ENCODE measurements at places on chromosomes 2 and 18.

- H3K4me3 ChIP-seq, result no peak overlapping the region
- H3K27ac ChIP-seq, result no peak overlapping the region
- DNase-seq, result no peak
- peaks cover 1% of the 10 kb centered on the region for H3K27me3 ChIP-seq
- no peaks in the 10 kb centered on the region for H3K36me3 ChIP-seq
Measured at GRCh38 chr18:59740141-59740540, 42.9 kb upstream of the CCBE1 start.

DNA sequence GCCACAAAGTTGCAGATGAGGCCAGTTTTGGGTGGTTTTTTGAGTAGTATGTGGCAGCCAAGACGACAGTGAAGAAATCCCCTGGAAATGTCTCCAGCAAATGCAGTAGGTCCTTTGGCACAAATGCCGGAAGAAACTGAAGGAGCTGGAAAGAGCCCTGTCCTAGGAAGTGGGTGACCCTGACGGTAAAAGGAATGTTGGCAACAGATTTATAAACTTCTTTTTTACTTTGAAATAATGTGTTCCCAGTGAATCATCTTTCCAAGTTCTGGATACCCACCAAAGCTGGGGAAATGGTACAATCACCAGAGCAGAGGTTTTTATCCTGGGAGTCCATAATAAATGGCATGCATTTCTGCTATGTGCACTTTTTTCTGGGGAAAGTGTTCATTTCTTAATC lies 112.9 kb downstream of the CSRNP3 start:
- H3K27me3 ChIP-seq, result no peaks in the 10 kb centered on the region
- H3K4me3 ChIP-seq, result no peak overlapping the region
- H3K27ac ChIP-seq, result peak overlapping the region; percentile 37
- no peak for DNase-seq
- peaks cover 6% of the 10 kb centered on the region for H3K36me3 ChIP-seq

DNA sequence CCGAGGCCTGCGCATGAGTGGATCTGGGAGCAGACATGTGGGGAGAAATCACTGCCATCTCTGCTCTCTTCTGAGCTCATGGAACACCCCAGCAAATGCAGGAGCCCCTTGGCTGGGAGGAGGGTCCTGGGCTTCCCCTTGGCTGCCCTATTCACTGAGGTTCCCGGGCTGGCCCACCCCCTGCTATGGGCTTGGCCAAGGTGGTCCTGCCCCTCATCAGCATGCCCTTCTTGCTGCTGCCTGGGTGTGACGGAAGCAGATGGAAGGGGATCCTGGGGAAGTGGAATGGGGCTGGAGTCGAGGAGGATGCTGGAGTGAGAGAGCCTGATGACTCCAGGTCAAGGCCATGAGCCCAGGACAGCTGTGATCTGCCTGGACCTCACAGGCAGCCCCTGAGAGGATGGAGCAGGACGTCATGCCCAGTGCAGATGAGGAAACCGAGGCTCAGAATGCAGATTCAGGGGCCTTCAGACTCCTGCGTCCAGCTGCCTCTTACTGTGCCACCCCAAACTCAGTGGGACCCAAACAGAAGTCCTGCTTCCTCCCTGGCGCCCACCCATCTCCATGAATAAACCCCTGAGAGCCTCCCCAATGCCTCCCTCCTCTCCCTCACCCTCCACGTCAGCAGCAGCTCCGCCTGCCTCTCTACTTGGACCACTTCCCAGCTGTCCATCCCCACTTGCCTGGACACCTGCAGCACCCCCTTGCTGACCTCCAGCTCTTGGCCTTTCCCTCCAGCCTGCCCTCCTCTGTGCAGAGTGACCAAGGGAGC lies 4.0 kb downstream of the SNED1 start:
- H3K36me3 ChIP-seq, result peaks cover 7% of the 10 kb centered on the region
- no peak overlapping the region for H3K27ac ChIP-seq
- DNase-seq, result peak; percentile 12
- H3K27me3 ChIP-seq, result peaks cover 31% of the 10 kb centered on the region
- no peak overlapping the region for H3K4me3 ChIP-seq

DNA sequence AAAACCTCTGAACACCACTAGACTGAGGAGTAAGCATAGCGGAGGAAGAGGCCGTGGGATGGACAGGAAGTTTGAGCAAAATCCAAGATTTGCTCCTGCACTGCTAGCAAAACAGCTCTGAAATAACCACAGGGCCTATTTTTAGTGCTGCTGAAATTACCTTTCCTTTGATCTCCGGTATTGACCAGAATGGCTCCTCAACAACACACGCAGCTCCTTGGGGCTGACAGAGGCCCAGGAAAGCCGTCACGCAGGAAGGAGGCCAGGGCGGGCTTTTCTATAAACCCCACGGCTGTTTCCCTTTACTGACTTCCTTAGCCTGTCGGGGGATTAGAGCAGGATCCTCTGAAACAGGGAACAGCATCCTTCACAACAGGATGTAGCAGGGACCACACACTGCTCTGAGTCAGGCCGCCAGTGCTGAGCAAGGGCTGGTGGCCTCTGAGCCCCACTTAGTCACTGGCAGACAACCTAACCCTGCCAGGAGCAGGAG lies 80.8 kb upstream of the LCLAT1 start:
- H3K4me1 ChIP-seq, result peaks cover 23% of the 10 kb centered on the region
- no peaks in the 10 kb centered on the region for H3K27me3 ChIP-seq
- H3K36me3 ChIP-seq, result no peaks in the 10 kb centered on the region
- no peak for DNase-seq
- H3K27ac ChIP-seq, result no peak overlapping the region
- no peak overlapping the region for H3K4me3 ChIP-seq

GRCh38 chr2:109322111-109322510 lies 193.1 kb downstream of the SH3RF3 start:
- peaks cover 33% of the 10 kb centered on the region for H3K4me1 ChIP-seq
- H3K4me3 ChIP-seq, result no peak overlapping the region
- H3K27me3 ChIP-seq, result peaks cover 24% of the 10 kb centered on the region
- DNase-seq, result no peak

DNA sequence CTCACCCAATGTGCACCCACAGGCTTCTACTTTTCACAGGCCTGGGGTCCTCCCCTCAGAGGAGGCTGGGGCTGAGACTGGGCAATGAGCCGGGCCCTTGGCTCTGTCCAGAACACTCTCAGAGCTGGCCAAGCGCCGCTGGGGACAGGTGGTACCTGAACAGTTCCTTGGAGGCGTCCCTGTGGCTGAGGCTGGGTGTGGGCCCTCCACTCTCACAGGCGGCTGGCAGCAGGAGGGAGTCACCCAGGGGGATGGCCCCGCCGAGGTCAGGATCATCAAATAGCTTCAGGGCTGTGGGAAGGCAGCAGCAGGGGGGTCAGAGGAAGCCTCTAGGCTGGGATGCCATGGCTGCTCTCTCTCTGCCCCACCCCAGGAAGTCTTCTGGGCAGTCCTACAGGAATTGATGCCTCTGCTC lies 27.1 kb downstream of the HS1BP3 start:
- no peak overlapping the region for H3K27ac ChIP-seq
- H3K27me3 ChIP-seq, result no peaks in the 10 kb centered on the region
- no peaks in the 10 kb centered on the region for H3K4me1 ChIP-seq
- peaks cover 7% of the 10 kb centered on the region for H3K36me3 ChIP-seq
- DNase-seq, result no peak

DNA sequence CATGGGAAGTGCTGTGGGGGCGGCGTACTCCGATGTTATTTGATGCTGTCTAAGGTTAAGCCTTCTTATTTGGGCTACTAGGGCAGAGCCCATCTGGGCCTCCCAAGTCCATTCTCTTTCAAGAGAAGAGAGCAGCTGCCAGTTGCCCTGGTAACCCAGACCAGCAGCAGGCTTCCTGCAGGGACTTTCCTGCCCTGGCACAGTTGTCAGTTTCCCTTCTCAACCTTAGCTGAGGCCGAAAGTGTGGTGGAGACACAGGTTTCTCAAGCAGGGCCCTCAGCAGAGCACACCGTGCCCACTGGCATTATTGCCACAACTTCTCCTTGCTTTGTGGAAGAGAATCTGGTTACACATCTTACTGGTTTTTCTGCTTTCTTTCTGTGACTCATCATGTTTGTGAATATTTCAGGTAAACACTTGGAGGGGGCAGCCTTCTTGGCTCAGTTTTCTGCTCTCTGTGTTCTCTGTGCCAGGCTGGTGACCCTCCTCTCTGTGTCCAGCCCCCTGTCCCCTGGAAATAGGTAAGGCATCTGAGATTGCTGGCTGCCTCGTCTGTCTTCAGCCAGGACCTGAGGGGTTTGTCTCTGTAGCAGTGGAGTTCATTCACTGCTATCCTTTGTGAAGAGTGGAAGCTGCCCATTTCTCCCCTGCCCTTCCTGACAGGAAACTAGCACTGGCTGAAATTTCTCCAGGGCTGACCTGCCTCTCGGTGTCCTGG lies 111.0 kb downstream of the B3GNT2 start:
- no peaks in the 10 kb centered on the region for H3K27me3 ChIP-seq
- no peak for DNase-seq
- peak overlapping the region; percentile 73 for H3K27ac ChIP-seq
- H3K36me3 ChIP-seq, result no peaks in the 10 kb centered on the region
- H3K4me1 ChIP-seq, result peaks cover 47% of the 10 kb centered on the region

GRCh38 chr2:28274911-28275685 lies 117.6 kb upstream of the FOSL2 start:
- DNase-seq, result no peak
- H3K4me1 ChIP-seq, result peaks cover 17% of the 10 kb centered on the region
- H3K27me3 ChIP-seq, result no peaks in the 10 kb centered on the region

- no peak overlapping the region for H3K4me3 ChIP-seq
- no peak overlapping the region for H3K27ac ChIP-seq
- H3K36me3 ChIP-seq, result no peaks in the 10 kb centered on the region
- no peak for DNase-seq
Measured at GRCh38 chr18:36457683-36458082, 160.2 kb downstream of the FHOD3 start.

GRCh38 chr2:42463570-42463969 lies 30.2 kb downstream of the KCNG3 start:
- H3K4me3 ChIP-seq, result no peak overlapping the region
- no peak for DNase-seq
- H3K4me1 ChIP-seq, result peaks cover 7% of the 10 kb centered on the region
- H3K27me3 ChIP-seq, result peaks cover 44% of the 10 kb centered on the region

DNA sequence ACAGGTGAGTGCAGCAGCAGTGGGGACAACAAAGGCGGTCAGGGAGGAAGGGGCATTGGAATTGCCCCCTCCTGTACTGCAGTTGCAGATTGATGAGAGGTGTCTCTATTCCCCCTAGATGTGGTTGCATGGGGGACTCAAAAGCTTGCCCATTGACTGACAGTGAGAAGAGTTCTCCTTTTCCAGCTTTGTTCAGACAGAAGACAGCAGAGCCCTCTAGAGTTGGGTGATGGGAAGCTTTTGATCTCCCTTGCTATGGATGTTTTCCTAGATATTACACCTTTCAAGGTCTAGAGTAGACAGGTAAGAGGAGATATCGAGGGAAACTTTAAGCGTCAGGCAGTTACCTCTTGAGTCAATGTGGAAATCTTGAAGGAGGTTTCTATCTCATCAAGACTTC lies 2.9 kb downstream of the PROKR1 start:
- peaks cover 2% of the 10 kb centered on the region for H3K4me1 ChIP-seq
- H3K4me3 ChIP-seq, result no peak overlapping the region
- DNase-seq, result no peak
- H3K27ac ChIP-seq, result no peak overlapping the region
- H3K27me3 ChIP-seq, result peaks cover 84% of the 10 kb centered on the region

- H3K27ac ChIP-seq, result peak overlapping the region; percentile 96
- peaks cover 54% of the 10 kb centered on the region for H3K36me3 ChIP-seq
- no peak for DNase-seq
- H3K27me3 ChIP-seq, result no peaks in the 10 kb centered on the region
- peaks cover 44% of the 10 kb centered on the region for H3K4me1 ChIP-seq
- H3K4me3 ChIP-seq, result no peak overlapping the region
Measured at GRCh38 chr2:189002079-189002478, 27.9 kb downstream of the COL3A1 start.

DNA sequence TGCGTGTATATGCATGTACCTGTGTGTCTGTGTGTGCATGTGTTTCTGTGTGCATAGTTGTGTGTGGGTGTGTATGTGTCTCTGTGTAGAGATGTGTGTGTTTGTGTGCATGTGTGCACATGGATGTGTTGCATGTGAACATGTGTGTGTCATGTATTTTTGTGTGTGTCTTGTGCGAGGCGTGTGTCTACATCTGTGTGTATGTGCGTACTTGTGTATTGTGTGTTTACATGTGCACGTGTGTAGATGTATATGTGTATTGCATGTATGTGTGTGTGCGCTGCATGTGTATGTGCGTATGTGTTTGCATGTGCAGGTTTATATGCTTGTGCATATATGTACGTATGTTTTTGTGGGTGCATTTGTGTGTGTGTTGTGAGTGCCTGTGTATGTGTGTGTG lies 735.2 kb downstream of the GALR1 start:
- no peaks in the 10 kb centered on the region for H3K36me3 ChIP-seq
- H3K4me1 ChIP-seq, result no peaks in the 10 kb centered on the region
- H3K4me3 ChIP-seq, result no peak overlapping the region
- peaks cover 10% of the 10 kb centered on the region for H3K27me3 ChIP-seq

GRCh38 chr2:145851730-145852129 lies 1331.8 kb upstream of the ZEB2 start:
- no peak overlapping the region for H3K4me3 ChIP-seq
- DNase-seq, result no peak
- H3K27me3 ChIP-seq, result no peaks in the 10 kb centered on the region
- no peaks in the 10 kb centered on the region for H3K36me3 ChIP-seq

- DNase-seq, result no peak
- no peak overlapping the region for H3K4me3 ChIP-seq
- peaks cover 7% of the 10 kb centered on the region for H3K36me3 ChIP-seq
- H3K4me1 ChIP-seq, result peaks cover 30% of the 10 kb centered on the region
Measured at GRCh38 chr2:221495731-221496130, 76.4 kb downstream of the EPHA4 start.

DNA sequence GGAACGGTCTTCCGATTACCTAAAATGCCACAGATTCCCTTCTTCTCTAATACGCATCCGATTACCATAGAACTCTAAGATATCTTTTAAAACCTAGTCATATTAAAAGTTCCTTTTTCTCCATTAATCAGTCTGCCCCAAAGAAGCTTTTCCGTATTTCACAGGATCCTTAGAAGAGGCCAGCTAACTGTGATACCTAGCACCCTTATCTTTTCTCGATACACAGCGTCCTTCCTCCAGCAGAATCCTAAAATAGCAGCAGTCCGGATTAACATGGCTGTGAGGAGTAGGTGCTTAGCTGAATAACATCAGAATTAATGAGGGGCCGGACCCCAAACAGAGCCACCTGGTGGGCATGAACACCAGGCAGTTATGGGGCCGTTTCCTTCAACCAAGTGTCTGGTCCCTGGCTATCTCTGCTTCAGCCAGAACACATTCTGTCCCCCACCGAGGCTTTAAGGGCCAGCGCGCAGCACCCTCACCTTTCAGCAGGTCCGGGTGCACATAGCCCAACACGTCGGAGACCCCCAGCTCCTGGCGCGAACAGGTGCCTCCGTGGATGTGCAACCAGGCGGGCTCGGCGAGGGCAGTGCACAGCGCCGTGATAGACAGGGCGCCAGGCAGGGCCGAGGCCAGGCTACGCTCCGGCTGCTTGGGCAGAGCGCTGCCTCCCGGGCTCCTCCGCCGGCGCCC lies 995 bp downstream of the TMEM127 start:
- peak overlapping the region; percentile 68 for H3K27ac ChIP-seq
- peaks cover 10% of the 10 kb centered on the region for H3K36me3 ChIP-seq
- peak overlapping the region; percentile 77 for H3K4me3 ChIP-seq
- H3K27me3 ChIP-seq, result no peaks in the 10 kb centered on the region

DNA sequence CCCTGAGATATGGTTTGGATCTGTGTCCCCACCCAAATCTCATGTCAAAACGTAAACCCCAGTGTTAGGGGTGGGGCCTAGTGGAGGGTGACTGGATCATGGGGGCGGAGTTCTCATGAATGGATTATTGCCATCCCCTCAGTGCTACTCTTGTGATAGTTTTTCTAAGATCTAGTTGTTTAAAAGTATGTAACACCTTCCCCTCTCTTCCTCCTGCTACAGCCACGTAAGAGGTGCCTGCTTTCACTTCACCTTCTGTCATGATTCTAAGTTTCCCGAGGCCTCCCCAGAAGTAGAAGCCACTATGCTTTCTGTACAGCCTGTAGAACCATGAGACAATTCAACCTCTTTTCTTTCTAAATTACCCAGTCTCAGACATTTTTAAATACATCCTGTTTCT lies 16.9 kb downstream of the PUM2 start:
- no peak overlapping the region for H3K4me3 ChIP-seq
- H3K27ac ChIP-seq, result no peak overlapping the region
- H3K27me3 ChIP-seq, result no peaks in the 10 kb centered on the region
- no peak for DNase-seq
